ENCODE measurements at places on chromosomes 6 and 20. TPM values are rescaled to one million over a fixed set of nuclear protein-coding genes. Genes with fewer than 3 reads are reported as not detected.

DNA sequence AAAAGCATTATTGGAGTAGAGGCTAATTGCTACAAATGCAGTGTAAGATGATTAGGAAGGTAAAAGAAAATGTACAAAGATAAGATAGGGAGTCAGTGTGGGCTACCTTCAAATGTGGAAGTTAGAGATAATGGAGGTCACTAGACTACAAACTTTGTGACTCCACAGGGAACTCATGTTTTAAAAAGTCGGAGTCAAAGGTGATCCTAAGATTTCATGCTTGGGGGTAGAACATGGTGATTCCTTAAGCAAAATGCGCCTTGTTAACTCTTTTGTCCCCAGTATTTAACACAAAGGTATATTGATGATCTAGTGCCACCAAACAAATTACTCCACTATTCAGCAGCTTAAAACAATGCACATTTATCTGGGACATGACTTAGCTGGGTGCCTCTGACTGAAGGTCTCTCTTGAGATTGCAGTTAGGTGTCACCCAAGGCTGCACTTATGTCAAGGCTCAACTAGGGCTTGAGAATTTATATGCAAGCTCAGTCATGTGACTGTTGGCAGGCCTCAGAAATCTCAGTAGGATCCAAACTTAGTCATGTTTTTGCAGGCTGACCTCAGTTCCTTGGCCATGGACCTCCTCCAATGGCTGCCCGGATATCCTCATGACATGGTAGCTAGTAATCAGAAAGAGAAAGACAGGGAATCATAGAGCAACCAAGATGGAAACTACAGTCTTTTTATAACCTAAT, 11.4 kb upstream of the SNX9 start:
- DNase-seq, result no peak

DNA sequence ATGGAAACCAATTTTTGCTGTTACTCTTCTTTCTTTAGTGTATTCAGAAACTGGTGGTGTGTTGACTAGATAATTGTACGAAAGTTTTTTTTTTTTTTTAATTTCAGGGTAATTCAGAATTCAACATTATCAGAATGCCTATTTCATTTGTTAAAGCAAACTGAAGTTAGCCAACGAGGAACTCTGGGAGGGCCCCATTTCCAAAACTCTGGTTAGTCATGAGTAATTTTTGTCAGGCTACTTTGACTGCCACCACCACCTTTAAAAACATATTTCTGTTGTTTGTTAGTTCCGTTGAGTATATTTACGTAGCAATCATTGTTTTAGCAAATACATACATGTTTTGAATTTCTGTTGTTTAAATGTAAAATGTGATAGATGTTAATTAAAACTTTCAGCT, 763 bp downstream of the ZKSCAN8 start:
- DNase-seq, result no peak

- DNase-seq, result no peak
Observed at GRCh38 chr6:29653452-29654038, 3.3 kb upstream of the MOG start.

GRCh38 chr20:19756761-19757486, 1.1 kb upstream of the RIN2 start:
- no peak for DNase-seq

GRCh38 chr6:155493026-155493693, 37.5 kb upstream of the NOX3 start:
- no peak for DNase-seq

- DNase-seq, result no peak
Observed at GRCh38 chr6:101935732-101936131, 542.2 kb downstream of the GRIK2 start.

DNA sequence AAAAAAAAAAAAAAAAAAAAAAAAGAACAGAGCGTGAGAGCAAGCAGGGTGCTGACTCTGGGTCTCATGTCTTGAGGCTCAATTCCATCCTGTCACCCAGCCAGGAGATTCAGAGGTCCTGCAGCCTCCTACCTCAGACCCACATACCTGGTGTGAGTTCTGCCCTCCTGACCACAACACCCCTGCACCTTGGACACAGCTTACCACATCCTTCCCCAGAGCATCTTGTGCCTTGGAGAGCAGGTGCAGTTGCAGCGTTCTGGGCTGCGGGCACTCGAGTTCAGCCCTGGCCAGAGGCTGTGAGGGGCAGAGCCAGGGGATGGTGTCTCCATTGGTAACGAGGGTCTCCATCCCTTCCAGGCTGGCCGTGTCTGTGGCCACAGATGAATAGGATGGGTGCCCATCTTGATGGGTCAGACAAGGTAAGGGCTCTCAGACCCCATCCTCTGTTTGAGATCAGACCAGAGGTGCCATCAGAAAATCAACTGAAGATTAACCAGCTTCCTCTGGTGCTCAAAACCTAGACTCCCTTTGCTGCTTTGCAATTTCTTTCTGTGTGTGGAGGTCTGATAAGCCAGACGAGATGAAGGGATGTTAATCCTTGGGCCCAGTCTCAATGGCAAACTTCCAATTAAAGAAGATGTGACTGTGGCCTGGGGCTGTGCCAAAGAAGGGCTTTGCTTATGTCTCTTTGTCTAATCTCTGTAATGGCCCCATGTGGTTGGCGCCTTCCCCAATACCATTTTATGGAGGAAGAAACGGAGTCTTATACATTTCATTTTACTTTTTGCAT, 14.7 kb upstream of the ZNF831 start:
- no peak for DNase-seq

DNA sequence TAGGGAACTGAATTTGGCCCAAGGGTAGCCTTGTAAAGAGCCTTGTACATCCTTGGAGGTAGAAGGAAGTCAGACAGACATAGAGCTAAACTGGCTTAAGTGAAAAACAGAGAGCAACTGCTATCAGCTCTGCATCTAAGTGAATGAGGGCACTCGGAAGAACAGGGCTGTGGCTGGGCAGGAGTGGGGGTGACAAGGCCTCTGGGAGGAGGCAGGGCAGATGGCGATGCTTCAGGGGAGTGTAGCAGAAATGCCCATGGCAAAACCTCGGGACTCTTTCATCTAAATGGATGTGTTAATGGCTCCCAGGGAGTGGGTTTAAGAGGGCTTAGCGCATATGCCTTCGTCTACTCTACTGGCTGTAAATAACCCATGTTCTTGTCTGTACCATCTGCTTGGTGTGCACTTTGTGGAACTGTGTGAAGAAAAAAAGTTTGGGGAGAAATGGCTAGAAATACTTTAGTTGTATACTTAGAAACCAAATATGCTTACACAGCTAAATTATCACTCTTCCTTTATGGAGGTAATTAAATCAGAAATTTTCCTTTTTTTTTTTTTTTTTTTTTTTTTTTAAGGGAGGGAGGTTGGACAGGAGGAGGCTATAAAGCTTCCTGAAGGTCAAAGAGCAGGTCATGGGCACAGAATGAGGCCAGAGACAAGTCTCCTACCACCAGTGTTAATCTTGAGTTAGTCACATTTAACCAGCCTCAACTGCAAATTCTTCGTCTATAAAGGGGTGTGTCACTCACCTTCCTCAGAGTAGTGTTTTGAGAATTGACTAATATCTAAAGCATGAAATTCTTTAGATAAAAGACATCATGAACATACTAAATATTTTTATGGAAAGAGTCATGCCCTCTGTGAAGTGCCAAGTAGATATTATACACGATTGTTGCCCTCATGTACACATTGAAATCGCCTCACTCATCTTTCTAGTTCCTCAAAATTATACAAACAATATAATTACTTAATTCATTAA, 60.9 kb downstream of the FYN start:
- no peak for DNase-seq

COL9A3 gene
- 10.2 TPM for total RNA-seq

CFB gene
- total RNA-seq, result 177 TPM

FAM120B gene
- 33.8 TPM for total RNA-seq

SNTA1 gene
- 19.3 TPM for total RNA-seq
